Esophagus (tissue), 2 donors: ENCODE measurements at places on chromosomes 5 and 9. TPM values are rescaled to one million over a fixed set of nuclear protein-coding genes. Genes with fewer than 3 reads are reported as not detected.

The CDH6 gene
- 0.31 TPM for polyA plus RNA-seq

The NUTM2G gene
- polyA plus RNA-seq, result 0.06 TPM

The HMCN2 gene
- polyA plus RNA-seq, result 4.8 TPM

The NFX1 gene
- 17.2 TPM for polyA plus RNA-seq

The PDE8B gene
- 0.31 TPM for polyA plus RNA-seq

The ARSI gene
- 1.6 TPM for polyA plus RNA-seq

The GLRA1 gene
- polyA plus RNA-seq, result not detected

The CACNA1B gene
- polyA plus RNA-seq, result under 0.01 TPM

The SLC25A2 gene
- 0.29 TPM for polyA plus RNA-seq

The CSF2 gene
- not detected for polyA plus RNA-seq

The CAMSAP1 gene
- 14.0 TPM for polyA plus RNA-seq

The PCDHGB2 gene
- polyA plus RNA-seq, result 0.20 TPM

The PLAC8L1 gene
- polyA plus RNA-seq, result not detected

The DMGDH gene
- polyA plus RNA-seq, result 0.14 TPM

The RAI14 gene
- polyA plus RNA-seq, result 2.1 TPM

The PCDHB16 gene
- polyA plus RNA-seq, result 0.08 TPM

The COL23A1 gene
- polyA plus RNA-seq, result 0.75 TPM

The OR1J2 gene
- polyA plus RNA-seq, result not detected

The ENHO gene
- 0.31 TPM for polyA plus RNA-seq

The KIAA1958 gene
- polyA plus RNA-seq, result 0.81 TPM

The BTNL3 gene
- polyA plus RNA-seq, result 0.02 TPM

The TBC1D9B gene
- 44.8 TPM for polyA plus RNA-seq
